ENCODE measurements at places on chromosomes 1 and 21.

DNA sequence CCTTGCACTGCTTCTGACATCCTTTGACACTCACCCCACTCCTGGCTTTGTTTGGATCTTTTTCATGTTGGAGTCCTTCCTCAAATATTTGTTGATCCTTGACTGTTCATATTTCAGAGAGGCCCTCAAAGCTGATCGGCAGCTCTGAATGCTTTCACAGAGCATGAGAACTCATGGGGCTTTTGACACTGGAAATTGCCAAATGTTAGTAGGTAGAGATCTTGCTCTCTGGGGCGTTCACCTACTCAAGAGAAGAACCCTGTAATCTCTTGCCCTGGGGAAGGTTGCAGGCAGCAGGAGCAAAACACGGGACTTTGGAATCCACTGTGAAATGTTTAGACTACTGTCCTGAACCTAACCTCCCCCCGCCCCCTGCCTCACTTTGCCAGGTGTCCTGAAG lies 67.4 kb upstream of the STUM start:
- no peak for DNase-seq

- no peak for DNase-seq
Measured at GRCh38 chr1:153933430-153933829, 10.7 kb upstream of the GATAD2B start.

DNA sequence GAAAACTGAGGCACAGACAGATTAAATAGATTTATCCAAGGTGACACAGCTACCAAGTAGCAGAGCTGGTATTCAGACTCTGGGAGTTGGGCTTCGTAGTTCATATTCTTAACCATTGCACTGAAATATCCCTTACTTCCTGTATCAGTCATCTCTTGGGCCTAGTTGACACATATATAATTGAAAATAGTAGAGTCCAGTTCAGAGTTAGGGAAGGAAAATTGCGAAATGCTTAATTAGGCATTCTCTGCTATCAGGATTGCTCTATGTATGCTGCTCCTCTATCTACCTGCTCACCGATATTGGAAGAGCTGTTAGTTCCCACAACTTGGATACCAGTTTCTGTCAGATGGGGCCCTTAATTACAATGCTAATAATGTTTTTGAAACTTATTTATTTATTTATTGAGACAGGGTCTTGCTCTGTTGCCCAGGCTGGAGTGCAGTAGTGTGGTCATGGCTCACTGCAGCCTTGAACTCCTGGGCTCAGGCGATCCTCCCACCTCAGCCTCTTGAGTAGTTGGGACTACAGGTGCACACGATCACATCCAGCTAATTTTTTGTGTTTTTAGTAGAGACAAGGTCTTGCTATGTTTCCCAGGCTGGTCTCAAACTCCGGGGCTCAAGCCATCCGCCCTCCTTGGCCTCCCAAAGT lies 8.2 kb downstream of the RCOR3 start:
- DNase-seq = no peak

GRCh38 chr1:147611021-147611426 lies 59.3 kb downstream of the ACP6 start:
- DNase-seq = no peak

- DNase-seq = no peak
Measured at GRCh38 chr1:113095790-113096455, 22.9 kb downstream of the LRIG2 start.

- DNase-seq = no peak
Measured at GRCh38 chr1:4587721-4588120, 66.7 kb upstream of the AJAP1 start.

DNA sequence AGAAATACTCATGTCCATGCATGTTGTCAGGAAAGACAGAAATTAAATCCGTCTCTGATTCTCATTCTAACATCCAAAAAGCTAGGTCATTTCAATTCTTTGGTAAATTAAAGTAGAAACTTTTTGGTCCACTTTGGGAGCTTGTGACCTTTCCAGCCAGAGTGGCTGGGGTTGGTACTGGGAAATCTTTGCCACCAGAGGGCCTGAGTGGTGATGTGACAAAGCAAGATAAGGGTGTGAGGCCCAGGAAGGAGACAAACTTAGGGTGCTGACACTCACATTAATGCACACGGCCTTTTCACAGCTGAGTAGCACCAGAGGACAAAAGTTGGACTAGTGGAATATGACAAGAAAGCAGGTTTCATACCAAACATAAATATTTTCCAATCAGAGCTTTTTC lies 144.3 kb downstream of the DNM3 start:
- no peak for DNase-seq

GRCh38 chr1:197902131-197902453 lies 338 bp upstream of the C1orf53 start:
- no peak for DNase-seq

DNA sequence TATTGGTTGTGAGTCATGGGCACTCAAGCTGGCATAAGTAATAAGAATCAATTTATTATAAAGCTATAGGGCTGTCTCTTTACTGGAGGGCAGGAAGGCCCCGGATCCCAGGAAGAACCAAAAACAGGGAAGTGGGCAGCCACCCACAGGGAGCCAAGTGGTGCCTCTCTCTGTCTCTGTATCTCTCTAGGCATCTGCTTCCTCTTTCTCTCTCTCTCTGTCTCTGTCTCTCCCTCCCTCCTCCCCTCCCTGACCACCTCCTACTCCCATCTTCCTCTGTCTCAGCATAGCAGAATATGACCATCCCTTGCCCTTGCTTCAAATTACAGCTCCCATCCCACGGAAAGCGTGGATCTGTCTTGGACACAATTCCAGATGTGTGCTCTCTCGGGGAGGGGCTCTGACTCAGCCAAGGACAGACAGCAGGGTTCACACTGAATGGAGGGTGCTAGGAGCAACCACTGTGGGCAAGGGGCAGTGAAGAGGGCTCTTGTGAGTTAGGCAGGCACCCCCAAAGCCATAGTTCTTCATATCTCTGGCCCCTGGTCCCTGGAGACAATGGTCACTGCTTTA lies 80.4 kb upstream of the LPGAT1 start:
- no peak for DNase-seq

Data from fibroblast of skin of abdomen (primary cell).